ENCODE measurements at places on chromosomes 3 and 15.

DNA sequence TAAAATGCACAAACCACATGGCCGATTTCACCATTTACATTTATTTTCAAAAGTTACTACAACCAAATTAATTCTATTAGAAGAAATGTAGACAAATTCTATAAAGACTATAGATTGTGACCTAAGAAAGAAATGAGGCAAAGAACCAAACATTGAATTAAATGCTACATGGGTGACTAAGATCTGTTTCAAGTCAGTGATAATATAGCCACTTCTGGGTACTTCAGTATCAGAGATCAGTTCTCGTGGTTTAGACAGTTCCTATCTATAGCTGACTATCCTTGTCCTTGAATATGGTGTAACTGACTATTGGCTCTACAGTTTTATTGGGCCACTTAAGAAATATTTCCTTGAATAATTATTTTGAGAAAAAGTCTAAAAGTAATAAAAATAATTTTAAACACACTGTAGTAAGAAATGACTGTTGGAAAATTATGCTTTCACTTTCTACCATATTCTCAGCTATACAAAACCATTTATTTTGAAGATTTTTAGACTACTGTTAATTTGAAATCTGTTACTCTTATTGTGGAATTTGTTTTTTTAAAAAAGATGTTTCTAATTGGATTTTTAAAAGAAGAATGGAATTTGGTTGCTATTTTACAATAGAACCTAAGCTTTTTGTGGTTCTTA lies 14.1 kb downstream of the KCNMB3 start:
- DNase-seq: peak; percentile 11

DNA sequence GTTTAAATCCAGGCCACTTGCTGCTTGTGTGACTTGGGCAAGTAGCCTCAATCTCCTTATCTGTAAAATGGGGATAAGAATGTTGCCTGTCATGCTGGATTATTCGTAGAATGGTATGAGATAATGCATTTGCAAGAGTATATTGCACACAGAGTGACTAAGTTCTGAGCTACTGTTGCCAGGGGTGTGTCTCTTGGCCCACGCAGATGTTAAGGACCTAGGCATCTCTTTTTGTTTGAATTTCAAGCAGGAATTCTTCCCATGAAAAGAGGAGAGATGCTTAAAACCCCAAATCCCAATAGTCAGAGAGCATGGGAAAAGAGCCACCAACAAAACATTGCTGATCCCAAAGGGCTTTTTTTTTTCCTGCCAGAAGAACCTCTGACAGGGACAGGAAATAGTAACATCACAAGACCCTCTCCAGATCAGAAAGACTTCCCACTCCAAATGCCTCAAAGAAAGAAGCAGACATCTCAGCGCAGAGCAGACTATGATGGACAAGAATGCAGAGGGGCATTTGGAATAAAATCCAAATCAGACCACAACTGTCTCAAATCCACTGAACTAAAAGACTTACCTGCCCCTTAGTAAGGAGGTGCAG lies 90.5 kb downstream of the MRPL46 start:
- no peak for DNase-seq

DNA sequence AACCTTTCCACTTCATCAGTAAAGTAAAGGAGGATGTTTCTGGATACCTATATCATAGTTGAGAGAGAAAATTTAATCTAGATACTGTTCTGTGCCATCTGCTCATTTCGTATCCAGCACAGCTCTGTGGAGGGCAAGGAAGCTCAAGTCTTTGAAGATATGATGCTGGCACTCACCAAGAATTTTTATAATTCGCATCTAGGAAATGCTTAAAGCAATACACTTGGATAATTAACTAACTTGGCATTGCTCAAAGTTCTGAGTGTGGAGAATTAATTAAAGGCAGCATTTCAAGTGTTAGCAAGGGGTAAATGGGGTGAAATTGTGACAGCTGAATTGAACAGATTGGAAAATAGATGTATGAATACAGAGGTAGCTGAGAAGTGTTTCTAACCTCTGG lies 213.2 kb downstream of the KCNMB2 start:
- DNase-seq: no peak

- DNase-seq: no peak
Measured at GRCh38 chr15:57873564-57874209, 167.2 kb downstream of the POLR2M start.

DNA sequence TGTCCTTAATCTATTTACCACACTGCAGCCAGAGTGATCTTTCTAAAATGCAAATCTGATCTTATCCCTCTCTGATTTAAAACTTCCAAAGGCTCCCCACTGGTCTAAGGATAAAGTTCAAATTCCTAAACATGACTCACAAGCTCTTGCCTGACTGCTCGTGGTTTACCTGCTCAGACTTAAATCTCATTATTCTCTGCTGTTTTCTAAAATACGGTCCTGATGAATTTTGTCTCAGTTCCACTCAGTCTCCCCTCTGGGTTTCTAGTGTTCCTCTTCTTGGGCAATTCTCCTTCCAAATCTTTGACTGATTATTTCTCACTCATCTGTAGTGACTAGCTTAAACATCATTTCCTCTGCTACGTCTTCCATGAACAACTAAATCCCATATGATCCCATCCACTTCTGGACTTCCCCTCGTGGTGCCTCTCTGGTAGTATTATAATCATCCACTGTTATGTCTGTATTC lies 108.3 kb downstream of the P3H2 start:
- DNase-seq: no peak

DNA sequence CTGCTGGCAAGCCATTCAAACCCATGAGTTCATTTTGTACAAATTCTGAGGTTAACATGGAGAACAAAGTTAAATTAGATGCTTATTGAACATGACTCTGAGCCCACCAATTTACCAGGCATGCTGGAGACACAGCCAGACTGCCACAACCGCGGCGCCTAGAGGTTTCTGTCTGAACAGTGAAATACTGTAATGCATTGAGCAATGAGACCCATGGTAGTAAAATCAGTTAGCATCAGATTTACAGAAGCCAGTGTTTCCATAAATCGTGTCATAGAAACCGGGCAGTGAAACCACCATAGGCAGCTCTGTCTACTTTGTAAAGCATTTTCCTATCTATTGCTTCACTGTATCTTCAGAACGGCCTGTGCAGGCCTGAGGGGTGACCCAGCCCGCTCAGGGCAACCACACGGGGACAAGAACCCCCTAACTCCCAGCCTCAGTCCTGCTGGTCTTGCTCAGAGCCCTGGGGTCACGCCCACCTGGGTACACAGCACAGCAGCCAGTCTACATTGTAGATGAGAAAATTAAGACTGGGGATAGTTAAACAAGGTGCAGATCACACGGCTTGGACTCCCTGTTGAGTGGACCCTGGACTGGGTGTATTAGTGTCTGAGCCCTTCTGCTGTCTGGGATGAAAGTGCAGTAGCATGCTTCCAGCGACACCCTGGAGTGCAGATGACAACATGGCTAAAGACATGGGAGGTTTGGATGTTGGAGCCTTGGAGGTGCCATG lies 44.2 kb downstream of the MGLL start:
- DNase-seq: no peak

- DNase-seq: no peak
Measured at GRCh38 chr3:62332017-62332416, 41.3 kb downstream of the FEZF2 start.

DNA sequence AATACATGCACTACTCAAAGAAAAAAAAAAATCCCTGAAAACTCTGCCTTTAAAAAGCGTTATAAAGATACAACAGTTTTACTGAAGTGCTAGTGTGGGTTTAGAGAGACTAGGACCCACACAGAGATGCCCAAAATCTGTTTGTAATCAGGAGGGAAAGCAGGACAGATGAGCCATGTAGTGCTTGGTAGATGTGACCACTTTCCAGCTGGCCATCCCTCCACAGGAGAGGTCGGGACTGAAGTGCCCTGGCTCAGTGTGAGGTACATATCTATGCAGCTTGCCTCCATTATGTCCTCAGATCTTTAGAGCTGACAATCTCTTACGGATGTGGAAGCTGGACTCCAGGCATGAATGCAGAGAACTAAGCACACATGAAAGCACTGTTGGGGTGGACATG lies 57.5 kb upstream of the NANOGP8 start:
- no peak for DNase-seq

DNA sequence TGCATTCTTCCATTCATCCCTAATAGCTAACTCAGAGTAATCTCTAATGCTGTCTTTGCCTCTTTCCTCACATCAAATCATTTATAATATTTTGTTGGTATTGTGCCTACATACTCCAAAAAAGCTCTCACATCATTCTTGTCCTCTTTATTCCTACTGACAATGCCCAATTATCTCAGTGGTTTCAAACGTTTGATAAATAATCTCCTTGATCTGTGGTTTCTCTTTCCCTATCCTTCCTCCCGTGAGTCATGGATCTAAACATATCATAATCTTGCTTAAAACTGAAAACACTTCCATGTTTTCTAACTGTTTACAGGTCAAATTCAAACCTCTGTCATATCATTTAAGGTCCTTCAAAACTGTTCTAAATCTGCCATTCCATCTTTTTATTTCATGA lies 115.1 kb downstream of the CNTN6 start:
- no peak for DNase-seq

All from GM06990 (cell line).